ENCODE measurements at places on chromosomes 1 and 21. TPM values are rescaled to one million over a fixed set of nuclear protein-coding genes. Genes with fewer than 3 reads are reported as not detected.

Gene DUSP23
- 7.9 TPM for total RNA-seq

Gene GSTM5
- total RNA-seq: 0.60 TPM

Gene CD53
- total RNA-seq: 385 TPM

DNA sequence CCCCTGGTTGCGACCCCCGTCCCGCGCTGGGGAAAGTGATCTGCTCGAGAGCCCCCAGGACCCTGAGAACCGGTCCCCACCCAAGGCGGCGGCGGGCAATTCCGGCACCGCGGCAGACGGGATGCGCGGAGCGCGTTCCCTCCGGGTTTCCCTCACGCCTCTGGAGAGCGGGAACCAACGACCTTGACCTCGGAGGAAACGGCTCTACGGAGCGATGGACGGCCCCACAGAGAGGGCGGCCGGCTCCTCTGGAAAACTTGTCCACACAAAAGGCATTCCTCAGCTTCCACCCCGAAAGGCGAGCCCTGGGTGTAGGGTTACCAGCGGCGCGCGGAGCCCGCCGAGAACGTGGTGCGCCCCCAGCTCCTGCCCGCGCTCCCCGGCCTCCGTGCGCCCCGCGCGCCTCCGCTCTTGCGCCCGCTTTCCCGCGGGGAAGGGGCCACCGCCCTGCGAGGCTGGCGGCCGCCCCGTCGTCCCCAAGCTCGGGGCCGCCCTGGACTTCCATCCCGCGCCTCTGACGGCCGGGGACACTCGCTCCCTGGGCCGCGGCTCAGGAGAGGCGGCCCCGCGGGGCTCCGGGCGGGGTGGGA lies 391 bp upstream of the KIAA1614 start:
- DNase-seq: no peak
- no peak overlapping the region for H3K27ac ChIP-seq
- H3K36me3 ChIP-seq: peaks cover 2% of the 10 kb centered on the region

- no peak overlapping the region for H3K4me3 ChIP-seq
- peaks cover 3% of the 10 kb centered on the region for H3K4me1 ChIP-seq
- H3K27ac ChIP-seq: no peak overlapping the region
- no peak for DNase-seq
- H3K36me3 ChIP-seq: no peaks in the 10 kb centered on the region
Observed at GRCh38 chr1:39051956-39052355, 25.8 kb downstream of the NDUFS5 start.

DNA sequence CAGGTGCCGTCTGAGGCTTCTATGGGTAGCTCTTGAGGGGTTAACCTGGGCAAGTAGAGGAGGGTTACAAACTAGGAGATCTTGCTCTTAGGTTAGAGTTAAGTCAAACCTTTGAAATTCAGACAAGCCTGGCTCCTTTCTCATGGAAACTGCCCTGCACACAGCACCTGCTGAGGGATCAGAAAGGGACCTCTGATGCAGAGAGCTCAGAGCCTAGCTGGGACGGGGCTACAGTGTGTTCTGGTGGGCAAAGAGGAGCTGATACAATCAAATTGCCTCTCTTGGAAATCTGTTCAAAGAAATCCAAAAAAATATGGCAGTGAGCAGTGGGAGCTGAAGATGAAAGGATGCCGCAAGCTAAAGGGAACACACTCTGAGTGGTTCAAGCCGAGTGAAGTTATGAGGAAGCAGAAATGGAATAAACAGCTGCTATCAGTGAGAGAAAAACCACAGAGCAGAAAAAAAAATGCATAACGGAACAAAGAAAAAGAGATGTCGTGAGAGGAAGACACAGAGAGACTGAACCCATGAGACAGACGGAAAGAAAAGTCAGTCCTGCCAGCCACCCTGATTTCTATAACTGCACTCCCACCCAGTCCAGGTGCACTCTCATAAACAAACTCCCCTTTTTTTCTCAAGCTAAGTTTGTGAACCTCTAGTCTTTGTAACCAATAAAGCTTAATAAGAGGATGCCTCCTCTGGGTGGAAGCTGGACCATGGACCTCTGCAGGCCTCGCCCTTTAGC lies 26.6 kb downstream of the PAFAH2 start:
- no peaks in the 10 kb centered on the region for H3K27me3 ChIP-seq
- H3K36me3 ChIP-seq: peaks cover 18% of the 10 kb centered on the region
- peak overlapping the region; percentile 71 for H3K4me3 ChIP-seq
- H3K27ac ChIP-seq: peak overlapping the region; percentile 81

- DNase-seq: no peak
- no peak overlapping the region for H3K4me3 ChIP-seq
- peaks cover 3% of the 10 kb centered on the region for H3K4me1 ChIP-seq
- H3K27ac ChIP-seq: no peak overlapping the region
- H3K27me3 ChIP-seq: peaks cover 17% of the 10 kb centered on the region
Observed at GRCh38 chr1:203172184-203173010, 3.2 kb downstream of the MYBPH start.

DNA sequence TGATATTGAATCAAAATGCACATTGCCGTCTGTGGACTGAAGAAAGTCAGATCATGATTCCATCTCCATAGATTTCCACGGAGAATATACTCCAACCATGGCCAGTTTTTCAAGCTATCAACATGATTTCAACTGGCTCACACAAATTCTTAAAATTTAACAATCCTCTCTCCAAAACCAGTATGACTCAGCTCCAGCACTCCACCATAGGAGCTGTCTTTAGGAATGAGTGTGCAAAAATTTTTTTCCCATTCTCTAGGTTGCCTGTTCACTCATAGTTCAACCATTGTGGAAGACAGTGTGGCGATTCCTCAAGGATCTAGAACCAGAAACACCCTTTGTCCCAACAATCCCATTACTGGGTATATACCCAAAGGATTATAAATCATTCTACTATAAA lies 40.8 kb downstream of the RGL1 start:
- H3K27ac ChIP-seq: no peak overlapping the region
- no peaks in the 10 kb centered on the region for H3K27me3 ChIP-seq
- no peaks in the 10 kb centered on the region for H3K36me3 ChIP-seq
- no peak for DNase-seq

DNA sequence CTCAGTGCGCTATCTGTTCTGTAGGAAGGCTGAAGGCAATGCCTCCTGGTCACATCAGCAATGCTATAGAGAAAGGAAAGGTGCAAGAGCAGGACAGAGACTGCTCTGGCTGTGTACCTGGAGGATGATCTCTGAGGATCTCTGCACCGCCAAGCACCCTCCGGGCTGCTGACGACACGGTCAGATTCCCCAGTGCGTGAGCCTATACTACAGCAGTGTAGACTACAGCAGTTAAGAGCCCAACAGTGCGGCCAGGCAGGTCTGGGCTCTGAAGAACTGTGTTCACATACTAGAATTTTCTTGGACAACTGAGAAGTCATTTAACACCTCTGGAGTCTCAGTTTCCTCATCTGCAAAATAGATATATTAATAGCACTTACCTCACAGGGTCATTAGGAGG lies 39.9 kb downstream of the ITPKB start:
- H3K4me1 ChIP-seq: peaks cover 57% of the 10 kb centered on the region
- no peaks in the 10 kb centered on the region for H3K36me3 ChIP-seq

Data from T-helper 17 cell (primary cell).